ENCODE measurements at places on chromosomes 7 and 10.

DNA sequence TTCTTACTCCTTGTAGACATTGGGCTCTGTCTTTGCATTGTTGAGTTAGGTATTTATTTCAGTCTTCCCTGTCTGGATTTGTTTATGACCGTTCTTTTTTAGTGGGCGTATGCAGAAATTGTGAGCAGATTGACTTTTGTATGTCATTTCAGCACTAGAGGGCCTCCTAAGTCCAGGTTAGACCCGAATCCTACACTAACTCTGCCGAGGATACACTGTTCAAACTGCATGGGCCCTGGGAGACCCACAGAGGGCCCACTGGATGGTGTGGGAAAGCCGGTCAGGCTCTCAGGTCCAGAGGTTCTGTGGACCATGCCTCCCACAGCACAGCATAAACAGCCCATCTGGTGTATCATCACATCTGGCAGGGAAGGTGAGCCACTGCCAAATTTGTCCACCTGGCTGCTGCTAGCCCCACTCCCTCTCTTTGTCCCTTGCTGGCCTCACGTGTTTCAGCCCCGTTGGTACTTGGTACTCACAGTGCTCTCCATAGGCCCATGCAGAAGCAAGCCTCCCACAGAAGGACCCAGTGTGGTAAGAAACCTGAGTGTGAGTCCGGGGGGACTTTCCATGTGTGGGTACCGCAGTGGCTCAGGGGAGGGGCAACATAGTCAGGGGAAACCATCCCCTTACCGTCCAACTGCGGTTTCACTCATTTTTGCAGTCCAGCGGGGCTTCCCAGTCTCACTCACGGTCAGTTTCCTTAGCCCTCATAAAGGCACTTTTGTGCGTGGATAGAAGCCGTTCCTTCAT is 112.8 kb downstream of the APBB1IP start:
- no peak for DNase-seq

GRCh38 chr10:59148701-59149100 is 27.7 kb upstream of the PHYHIPL start:
- no peak for DNase-seq

GRCh38 chr7:5997210-5997808 is 11.5 kb downstream of the PMS2 start:
- DNase-seq, result no peak

DNA sequence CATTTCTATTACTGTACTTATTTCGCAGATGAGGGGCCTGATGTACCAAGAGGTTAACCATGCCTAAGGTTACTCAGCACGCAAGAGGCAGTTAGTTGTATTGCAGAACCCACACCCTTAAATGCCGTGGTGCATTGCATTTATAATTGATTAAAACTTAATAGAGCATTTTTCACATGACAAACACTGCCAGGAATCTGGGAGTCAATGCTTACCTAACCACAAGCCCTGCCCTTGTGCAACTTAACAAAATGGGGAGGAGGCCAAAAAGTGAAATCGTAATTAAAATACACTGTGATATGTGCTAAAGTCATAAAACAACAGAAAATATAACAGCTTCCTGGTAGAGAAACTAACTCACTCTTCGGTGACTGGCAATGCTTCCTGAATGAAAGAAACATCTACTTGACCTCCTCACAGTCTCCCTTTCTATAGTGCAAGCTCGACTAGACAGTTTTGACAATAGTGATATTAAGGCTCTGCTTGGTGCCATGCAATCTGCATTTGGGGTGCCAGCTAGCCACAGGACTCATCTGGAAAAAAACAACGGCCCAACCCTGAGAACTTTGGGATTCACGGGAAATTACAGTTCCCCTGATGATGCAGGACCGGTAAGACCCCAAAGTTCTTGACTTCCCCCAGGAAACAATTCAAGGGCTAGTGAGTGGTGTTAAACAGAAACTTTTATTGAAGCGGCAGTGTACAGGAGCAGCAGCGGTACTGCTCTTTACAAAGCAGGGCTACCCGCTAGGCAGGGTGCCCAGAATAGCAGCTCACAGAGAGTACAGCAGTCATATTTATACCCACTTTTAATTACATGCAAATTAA is 612.4 kb downstream of the TNS3 start:
- DNase-seq, result no peak

DNA sequence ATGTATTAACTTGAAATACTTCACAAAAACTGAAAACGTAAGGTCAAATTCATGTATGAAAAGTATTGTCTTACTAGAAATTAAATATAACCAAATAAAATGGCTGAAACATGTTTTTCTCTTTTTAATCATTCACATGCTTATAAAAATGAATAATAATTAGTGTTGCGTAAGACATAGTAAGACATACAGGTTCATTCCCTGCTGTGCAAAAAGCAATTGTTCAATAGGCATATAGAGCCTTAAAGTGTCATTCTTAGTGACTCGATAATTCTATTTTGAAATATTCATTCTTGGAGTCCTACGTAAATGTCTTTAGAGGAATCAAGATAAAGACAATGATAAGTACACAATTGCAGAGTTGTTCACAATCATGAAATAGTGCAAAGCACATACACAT is 337.1 kb downstream of the SUGCT start:
- no peak for DNase-seq

GRCh38 chr7:30200591-30200990 is 65.8 kb downstream of the MTURN start:
- DNase-seq, result no peak

DNA sequence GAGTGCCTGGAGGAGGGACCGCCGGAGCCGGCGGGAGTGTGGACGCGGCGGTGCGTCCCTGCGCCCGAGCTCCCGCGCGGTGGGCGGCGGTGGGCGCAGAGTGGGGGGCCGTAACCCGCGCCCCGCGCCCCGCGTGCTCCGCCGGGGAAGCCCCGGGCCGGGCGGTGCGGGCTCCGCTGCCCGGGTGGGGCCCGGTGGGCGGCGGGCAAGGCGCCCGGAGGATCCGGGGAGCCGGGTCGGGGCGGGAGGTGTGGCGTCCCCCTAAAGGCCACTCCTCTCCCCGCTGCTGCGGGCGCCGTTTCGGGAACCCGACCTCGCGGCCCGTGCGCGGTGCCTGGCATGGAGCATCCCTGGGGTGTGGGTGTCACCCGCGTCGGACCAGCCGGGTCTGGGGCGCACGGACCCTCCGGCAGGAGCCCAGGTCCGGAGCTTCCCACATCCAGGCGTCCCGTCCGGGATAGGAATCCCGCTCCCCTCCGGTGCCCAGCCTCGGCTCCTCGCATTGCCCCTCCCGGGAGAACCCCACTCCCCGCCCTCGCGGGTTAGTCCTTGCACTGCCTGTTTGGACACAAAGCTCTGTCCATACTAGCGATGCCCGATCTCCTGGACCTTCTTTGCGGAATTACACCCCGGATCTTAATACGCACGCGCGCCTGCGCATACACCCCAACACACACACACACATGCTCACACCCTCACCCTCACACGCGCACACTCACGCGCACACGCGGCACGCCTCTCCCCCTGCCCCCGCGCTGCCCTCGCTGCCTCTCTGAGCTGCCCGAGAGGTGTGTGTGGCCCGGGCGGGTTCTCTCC is 723 bp downstream of the MTURN start:
- DNase-seq, result peak; percentile 92

DNA sequence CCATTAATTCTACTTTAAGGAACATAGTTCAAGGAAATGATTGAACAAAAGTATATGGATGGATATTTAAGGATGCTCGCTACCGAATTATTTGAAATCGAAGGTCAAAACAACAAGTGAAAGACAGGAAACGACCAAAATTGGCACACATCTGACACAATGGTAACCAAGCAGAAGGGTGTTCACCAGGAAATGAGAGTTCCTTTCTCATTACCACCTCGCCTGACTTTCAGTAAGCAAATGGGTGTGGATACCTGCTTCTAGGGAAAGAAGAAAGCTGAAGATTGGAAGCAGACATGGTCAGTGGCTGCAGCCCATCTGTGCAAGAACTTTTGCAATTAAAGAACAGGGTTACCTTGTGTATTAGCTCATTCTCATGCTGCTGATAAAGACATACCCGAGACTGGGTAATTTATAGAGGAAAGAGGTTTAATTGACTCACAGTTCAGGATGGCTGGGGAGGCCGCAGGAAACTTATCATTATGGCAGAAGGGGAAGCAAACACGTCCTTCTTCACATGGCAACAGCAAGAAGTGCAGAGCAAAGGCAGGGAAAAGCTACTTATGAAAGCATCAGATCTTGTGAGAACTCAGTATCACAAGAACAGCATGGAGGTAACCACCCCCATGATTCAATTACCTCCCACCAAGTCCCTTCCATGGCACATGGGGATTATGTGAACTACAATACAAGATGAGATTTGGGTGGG is 6.2 kb upstream of the TMEM273 start:
- DNase-seq, result no peak

Measured in lower leg skin (tissue), 4 donors.